Activated CD4-positive, CD25-positive, alpha-beta regulatory T cell treated with anti-CD3 and anti-CD28 coated beads, Interleukin-2, amount 50 U/mL, for 24 hours (primary cell): ENCODE measurements at places on chromosomes 1 and 21.

- ATAC-seq: peak; percentile 61
Observed at GRCh38 chr1:6438047-6438525, 13.5 kb downstream of the ESPN start.

- ATAC-seq: no peak
Observed at GRCh38 chr1:163106364-163106987, 37.3 kb downstream of the RGS4 start.

DNA sequence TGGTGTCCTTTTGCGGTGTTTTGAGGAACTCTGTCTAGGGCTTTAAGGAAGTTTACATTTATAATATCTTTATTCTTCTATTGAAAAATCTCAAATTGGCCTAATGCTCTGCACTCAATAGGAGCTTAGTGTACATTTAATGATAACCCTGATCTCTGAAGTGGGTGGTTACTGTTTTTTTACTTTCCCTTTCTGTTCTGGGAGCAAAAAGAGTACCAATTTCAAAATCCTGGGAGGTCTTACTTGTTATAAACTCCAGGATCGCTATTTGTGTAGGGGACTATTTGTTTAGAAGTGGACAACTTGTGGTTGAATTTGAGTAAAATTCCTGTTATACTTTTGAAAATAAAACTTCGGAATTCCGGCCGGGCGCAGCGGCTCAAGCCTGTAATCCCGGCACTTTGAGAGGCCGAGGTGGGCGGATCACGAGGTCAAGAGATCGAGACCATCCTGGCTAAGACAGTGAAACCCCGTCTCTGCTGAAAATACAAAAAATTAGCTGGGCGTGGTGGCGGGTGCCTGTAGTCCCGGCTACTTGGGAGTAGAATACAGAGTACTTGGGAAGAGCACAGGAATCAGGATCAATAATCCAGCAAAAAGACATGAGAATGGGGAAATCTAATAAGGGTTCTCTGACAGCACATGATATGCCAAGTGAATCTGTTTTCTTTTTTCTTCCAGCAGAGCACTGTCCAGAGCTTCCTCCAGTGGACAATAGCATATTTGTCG lies 1.1 kb downstream of the C4BPB start:
- no peak for ATAC-seq

DNA sequence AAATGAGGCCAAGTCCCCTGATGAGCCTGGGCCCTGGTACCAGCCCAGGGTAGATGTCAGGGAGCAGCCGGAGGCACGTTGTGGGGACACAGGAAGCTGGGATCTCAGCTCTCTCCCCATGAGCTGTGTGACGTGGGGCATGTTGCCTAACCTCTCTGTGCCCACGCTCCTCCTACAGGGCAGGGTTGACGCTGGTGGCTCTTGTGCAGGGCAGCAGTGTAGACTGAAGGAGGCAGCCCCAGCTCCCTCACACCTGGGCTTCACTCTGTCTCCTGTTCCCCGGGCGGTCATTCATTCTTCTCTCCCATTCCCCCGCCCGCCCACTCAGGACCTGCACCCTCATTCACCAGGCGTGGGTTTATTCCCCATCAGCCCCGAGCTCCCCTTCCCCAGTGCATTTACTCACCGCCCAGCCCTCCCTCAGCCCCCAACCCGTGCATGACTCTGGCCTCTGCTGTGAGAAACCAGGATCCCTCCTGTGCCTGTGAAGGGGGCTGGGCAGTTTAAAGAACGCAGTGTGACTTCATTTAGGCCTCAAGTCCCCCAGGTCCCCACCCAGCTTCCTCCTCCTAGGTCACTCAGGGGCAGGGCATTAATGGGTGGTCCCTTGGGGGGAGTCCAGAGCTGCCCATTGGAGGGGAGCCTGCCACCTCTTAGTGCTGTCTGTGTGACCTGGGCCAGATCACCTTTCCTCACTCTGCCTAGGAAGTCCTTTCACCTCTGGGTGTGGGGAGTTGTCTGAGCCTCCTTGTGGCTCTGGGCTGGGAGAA lies 285.7 kb downstream of the PTPRU start:
- ATAC-seq: no peak

GRCh38 chr1:110310300-110310699 lies 28.9 kb upstream of the RBM15 start:
- no peak for ATAC-seq

DNA sequence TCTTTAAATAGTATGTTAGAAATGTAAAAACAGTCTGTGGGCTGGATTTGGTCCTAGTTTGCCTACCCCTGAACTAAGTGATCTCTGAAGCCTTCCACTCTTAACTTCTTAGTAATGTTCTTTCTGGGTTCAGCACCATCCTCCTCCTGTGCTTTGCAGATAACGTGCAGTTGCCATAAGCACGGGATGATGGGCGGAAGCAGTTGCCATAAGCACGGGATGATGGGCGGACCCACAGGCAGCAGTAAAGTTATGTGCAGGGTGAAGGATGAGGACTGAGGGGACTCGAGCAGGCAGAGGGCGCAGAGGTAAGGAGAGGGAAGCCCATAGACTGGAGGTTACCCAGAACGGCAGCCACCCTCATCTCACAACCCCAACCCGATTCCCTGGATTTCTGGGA lies 25.6 kb downstream of the GPA33 start:
- no peak for ATAC-seq

DNA sequence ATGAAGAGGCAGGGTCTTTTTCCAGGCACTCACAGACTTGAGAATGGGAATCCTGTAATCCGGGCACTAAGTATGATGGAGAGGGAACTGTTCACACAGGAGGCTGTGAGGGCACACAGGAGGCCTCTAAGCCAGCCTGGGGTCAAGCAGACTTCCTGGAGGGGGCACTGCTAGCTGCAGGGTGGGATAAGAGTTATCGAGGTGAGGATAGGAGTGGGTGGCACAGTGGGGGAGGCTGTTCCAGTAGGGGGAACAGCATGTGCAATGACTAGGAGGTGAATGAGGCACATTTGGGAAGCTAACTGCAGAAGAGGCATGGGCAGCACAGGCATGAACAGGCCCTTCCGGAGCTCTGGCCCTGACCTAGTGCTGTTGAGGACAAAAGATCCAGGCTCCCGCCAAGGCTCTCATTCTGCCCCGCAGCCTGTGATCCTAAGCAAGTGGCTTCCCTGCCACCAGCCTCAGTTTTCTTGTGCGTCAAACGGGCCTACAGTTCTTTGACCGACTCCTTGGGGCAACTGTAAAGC lies 216.7 kb downstream of the TRABD2B start:
- no peak for ATAC-seq

GRCh38 chr1:29136391-29136915 lies 12.8 kb upstream of the TMEM200B start:
- ATAC-seq: no peak

DNA sequence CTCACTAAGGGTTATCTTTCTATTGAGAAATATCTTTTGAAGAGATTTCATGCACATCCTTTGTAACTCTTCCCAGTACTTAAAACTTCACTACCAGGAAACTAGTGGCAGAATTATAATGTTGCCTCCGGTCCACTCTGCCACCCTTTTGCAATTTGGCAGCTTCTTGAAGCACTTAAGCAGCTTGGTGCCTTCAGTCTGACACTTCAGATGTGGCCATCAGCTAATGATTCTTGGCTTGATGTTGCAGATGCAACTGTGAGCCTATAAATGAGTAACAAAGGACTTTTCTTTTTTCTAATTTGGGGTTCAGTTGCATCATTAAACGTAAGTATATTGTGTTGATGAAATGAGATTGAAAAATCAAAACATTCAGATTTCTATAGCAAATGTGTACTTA lies 187.5 kb upstream of the C21orf91 start:
- no peak for ATAC-seq

DNA sequence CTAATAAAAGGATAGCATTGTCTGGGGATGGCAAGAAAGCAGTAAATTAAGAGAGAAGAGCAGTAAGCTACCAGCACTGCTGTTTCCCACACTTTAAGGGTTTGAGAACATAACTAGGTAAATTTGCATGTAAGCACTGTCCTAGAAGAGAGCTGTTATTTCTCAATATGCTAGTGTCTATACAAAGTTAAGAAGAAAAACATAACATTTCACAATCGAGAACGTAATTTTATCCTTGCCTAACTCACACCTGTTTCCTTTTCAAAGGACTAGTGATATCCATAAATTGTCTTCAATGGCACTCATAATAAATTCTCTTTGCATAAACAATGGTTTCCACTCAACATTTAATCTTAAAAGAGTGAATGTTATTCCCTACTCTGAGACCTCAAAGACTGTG lies 576.0 kb downstream of the PTBP2 start:
- ATAC-seq: no peak

DNA sequence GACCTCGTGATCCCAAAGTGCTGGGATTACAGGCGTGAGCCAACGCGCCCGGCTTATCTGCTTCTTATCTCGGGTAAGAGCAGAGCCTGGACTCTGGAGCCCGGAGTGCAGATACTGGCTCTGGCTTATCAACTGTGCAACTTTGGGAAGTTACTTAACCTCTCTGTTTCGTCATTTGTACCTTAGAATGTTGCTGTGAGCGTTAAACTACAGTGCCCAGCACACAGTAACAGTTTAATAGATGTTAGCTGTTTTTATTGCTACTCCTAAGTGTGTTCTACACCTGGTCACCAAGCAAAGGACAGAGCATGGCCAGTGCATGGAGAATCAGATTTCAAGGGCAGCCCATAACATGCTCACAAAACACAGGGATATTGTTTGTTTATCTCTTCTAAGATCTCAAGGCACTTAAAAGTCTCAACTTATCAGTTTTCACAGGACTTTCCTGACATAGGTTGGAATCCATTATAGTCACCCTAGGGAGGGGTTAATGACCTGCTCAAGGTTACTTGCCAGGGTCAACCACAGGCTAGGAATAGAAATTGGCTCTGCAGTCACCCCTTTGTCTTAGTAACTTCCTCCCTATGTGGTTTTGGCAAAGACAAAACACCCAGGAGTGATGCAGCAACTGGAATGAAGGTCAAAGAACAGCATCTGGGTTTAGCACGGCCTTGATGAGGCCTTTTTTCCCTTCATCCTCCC lies 22.5 kb upstream of the SRP9 start:
- no peak for ATAC-seq

DNA sequence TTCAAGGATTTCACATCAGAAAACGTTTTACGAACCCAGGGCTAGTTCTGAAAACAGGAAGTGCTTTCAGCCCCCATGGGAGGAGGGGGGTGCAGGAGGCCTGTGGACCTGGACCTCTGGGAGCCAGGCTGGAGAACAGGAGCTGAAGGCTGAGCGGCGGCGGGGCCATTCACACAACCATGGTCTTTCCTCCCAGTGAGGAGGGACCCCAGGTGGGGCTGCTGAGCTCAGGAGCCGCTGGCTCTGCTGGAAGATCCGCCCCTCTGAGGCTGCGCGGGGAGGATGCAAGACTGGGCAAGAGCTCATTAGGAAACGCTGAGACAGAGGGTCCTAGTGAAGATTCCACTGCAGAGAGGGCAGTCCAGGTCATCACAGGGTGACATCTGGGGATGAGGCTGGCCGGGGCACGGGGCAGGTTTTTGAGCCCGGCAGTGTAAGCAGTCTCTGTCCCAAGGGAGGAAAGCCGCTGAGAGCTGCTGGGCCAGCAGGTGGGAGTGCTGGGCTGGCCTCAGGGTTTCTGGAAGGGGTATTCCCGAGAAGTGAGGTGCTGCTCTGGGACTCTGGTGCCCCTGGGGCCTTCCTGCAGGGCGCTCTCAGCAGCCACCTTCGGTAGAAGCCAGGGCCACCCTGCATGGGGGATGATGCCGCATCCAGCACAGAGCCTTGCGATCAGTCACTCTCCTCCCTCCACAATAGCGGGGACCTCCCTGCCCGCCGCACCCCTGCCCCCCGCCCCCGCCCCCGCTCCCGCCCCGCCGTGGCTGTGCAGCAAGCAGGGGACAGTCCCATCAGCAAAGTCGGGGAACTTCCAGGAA lies 7.5 kb downstream of the MX2 start:
- peak; percentile 62 for ATAC-seq

DNA sequence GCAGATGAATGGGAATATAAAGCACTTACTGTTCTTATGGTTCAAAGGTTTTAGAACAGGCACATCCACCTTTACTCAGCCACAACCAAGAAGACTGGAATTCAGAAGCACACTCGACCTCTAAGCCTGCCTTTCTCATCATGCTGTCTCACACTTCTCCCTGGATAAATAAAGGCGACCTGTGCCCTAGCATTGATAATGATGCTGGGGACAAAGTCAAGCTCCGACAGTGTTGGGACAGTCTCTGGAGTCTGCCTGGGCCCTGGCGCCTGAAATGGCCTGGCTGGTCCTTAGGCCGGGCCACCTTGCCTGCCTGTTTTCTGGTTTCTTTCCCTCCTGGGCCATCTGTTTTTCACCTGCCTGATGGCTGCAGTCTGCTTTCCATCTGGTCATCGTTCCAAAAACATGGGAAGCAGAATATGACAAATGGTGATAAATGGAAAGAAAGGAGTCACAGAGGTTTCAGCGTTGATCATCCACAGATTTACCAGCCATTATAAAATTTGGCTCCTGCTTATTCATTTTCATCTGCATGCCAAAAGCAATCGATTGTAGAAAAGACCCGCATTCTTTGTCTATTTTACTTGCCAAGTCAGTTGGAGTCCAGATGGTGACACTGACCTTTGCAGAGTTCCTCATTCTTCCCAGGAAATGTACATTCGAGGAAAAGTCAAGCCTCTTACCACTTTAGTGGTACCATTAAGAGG lies 91.2 kb upstream of the KCNJ15 start:
- no peak for ATAC-seq

GRCh38 chr1:62870148-62870547 lies 86.2 kb downstream of the ATG4C start:
- ATAC-seq: no peak

DNA sequence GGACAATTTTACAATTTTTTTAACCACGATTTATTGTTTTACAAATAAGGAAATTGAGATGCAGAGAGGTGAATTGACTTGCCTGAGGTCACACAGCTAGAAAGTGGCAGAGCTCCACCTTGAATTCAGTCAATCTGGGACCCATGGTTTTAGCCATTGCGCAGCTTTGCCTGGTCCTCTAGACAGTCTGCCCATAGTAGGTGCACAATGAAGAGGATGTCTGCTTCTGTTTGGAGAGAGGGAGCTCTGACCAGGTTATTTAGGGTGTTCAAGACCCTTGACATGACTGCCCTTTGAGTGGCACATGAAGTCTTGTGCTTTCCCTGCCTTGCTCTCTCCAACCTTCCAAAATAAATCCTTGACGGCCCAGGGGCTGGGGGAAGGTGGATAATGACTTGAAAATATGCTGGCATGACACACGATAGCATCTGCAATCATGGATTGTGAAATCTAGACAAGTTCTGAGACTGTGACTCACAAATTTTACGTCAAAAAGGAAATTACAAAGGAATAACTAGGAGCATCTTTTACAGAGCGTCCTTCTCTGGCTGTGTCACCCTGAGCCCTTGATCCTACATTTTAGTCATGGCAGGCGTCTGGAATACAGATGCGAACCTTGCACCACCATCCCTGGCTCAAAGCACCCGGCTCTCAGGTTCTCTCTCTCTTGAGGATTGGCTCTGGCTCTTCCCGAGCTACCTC lies 26.2 kb upstream of the ID3 start:
- no peak for ATAC-seq

DNA sequence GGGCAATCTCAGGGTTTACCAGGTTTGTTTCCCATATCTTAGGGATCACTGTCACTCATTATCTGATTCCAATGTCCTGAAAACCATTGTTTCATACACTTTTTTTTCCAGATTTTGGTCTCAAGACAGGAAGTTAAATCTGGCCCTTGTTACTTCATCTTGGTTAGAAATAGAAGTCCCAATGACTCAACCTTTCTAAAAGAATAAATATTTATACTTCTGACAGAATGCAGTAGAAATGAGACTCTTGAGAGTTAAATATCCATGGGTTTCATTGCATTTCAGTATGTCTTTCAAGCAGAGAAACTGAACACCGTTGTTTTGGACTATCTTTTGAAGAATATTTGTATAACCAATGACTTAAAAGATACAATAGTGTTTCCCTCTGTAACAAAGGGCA lies 19.8 kb upstream of the VCAM1 start:
- no peak for ATAC-seq

GRCh38 chr1:116690849-116691406 lies 23.4 kb upstream of the IGSF3 start:
- no peak for ATAC-seq
